Activated CD4-positive, alpha-beta T cell treated with anti-CD3 and anti-CD28 coated beads for 1 hour (primary cell): ENCODE measurements at places on chromosomes 1 and 21.

GRCh38 chr1:173573596-173573995 lies 29.3 kb downstream of the SLC9C2 start:
- DNase-seq = no peak

DNA sequence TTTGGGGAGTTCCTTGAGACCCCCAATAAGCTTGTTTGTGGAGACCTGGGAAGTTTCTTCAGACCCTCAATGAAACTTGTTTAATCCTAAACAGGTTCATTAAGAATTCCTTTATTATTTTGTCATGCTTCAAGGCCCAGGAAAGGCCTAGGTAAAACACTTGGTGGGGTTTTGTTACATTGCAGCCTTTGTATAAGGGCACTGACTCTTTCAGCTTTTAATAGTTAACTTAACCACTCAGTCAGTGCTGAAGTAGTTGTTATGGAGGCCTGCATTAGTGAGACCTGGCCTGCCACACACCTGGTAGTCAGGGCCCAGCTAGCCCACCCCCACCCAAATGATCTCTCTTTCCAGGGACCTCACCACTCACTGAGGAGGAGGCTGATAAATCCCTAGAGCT lies 103.7 kb downstream of the FCRL5 start:
- DNase-seq = no peak

GRCh38 chr1:244920911-244921761 lies 56.8 kb upstream of the HNRNPU start:
- no peak for DNase-seq

- no peak for DNase-seq
Measured at GRCh38 chr1:17826165-17826488, 71.0 kb downstream of the ACTL8 start.

- DNase-seq = no peak
Measured at GRCh38 chr1:1082776-1083415, 8.8 kb upstream of the RNF223 start.

GRCh38 chr1:6528492-6528891 lies 25.8 kb downstream of the NOL9 start:
- no peak for DNase-seq

- no peak for DNase-seq
Measured at GRCh38 chr21:45460011-45460565, 55.1 kb downstream of the COL18A1 start.

DNA sequence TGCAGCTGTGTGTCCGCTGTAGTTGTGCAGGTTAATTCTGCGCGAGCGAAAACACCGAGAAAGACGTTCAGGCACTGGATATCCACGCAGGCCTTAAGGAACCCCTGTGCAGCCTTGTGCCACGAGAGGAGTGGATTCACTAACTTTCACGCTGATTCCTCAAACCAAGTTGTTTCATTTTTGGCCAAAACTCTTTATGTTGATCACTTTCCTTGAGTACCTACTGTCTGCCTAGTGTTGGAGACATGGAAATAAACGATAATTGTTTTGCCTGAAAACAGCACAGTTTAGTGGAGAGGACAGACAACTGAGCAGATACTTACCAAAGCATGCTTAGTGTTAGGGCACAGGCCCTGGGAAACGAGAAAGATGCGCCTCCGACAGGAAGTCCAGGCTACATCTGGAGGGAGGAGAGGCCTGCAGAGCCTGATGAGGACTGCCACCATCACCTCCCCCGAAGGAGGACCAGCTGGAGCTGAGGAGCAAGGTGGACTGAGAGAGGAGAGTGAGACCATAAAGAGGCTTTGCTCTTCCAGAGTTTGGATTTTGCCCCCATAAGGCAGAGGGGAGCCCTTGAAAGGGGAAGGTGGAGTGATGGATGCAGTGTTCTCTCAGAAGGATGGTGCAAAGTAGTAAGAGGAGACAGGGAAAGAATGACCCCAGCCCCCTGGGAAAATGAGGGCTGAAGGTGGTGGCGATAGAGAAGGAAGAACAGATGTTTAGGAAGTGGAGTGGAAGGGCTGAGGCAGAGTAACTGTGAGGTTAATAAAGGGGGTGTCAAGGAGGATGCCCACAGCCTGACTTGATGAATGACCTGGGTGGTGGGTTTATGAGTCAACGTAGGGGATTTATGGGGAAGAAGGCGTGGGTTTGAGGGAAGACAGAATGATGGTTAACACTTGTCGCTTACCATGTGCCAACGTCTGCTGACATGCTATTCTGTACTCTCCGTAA lies 956 bp upstream of the SCAF4 start:
- DNase-seq = no peak

- DNase-seq = no peak
Measured at GRCh38 chr1:225602590-225603206, 50.2 kb downstream of the ENAH start.

- DNase-seq = no peak
Measured at GRCh38 chr21:36534656-36535055, 54.7 kb upstream of the CLDN14 start.

GRCh38 chr1:245583575-245584330 lies 429.0 kb downstream of the KIF26B start:
- no peak for DNase-seq

DNA sequence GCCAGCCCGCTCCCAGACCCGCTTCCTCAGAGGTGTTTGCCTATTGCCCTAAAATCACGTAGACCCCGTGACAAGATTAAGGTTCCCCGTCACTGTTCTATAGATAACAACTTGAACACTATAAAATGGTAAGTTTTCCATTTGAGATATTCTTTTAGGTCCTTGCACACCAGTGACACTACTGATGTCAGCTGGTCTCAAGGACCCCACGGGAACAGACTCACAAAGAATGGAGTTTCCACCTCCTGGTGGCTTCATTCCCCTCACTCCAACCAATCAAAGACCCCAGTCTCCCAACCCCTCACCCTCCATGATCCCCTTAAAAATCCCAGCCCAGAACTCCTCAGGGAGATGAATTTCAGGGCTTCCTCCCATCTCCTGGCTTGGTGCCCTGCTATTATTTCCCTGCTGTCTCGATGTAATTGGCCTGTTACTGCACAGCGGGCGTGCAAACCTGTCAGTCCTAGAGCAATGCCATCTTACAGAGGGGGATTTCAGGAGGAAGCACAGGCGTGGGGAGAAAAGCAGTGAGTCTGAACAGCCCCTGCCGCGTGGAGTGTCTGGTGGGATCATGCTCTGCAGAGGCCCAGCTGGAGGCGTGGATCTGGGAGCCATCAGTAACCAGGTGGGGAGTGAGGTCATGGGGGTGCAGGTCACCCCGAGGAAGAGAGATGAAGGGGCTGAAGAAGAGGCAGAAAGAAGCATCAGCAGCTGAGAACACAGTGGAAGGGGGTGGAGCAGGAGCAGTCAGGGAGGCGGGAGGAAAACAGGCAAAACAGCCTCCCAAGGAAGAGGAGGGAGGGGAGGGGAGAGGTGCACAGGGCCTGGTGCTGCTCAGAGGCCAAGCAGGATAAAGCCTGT lies 35.1 kb upstream of the LBR start:
- DNase-seq = no peak

DNA sequence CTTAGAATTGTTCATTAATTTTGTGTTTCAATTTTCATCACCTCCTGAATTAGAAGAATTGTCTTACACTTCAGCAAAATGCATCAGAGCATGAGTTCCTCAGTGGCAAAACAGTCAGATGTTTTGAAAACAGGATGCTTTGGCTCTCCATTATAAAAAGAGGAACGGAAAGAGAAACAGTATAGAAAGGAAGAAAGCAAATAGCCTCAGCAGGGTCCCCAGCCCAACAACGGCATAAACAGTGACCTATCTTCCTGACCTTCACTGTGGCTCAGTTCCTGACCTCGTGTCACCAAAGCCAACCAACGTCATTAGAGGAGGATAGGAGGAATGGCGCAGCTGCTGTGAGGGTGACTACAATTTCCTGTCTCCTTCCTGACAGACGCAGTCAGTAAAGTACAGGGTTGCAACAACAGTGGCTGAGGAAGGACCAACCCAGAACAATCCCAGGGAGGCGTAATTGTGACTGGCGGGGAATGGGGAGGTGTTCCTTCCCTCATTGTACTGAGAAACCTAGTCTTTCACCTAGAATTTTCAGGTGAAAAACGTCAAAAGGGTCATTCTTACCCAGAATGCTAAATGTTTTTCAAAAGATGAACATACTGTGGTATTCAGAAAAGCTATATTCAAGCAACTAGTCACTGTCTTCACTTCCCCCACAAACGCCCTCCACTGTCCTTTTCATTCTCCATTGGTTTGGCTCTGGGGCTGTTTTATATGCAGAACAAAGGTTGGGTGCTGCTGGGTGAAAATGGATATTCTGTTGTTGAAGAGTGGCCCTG lies 197.9 kb upstream of the SGIP1 start:
- DNase-seq = peak; percentile 40

DNA sequence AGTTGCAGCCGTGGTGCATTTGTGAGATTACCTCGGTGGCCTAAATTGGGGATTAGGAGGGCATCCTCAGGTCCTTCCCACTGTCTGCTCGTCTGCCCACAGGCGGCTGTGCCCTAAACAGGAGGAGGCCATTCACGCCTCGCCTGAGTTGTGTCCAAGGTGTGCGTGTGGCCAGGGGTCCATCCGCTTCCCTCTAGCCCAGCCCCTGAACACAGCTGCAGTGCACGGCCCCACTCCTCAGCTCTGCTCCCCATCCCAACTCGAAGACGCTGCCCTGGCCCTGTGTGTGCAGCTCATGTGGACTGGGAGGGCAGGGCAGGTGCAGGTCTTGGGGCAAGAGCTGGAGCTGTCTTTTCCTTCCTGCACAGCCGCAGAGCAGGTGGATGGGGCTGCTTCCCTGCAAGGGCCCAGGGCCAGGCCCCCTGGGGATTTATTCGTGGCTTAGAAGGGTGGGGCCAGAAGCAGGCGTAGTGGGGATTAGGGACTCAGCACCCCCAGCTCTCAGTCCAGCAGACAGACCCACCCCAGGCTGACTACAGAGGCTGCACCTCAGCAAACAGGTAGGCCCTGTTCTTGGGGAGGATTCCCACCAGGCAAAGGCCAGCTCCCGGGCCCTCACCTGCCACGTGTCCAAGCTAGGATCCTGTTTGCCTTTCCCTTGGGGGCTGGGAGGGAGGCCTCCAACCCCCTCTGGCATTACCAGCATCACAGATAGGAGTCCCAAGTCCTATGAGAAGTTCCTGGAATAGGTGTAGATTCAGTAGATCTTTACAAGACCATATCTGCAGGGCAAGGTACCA lies 4.3 kb downstream of the GUK1 start:
- DNase-seq = no peak

DNA sequence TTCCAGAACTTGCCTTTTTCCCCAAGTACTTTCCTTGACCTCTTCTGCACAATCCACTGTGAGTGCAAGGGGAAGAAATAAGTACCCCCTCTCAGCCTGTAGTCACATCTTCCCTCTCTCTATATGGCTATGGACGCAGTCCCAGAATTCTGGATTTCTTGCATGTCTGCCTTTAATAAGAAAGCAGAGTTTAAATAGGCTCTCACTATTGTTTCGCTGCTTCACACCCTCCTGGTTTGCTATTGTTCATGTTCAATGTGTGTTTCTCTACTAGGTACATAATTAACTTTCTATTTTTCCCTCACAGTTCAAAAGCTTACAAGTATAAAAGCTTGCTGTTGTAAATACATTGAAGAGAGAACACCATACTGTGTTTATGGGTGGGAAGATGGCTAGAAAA lies 181.5 kb upstream of the C1orf105 start:
- no peak for DNase-seq

DNA sequence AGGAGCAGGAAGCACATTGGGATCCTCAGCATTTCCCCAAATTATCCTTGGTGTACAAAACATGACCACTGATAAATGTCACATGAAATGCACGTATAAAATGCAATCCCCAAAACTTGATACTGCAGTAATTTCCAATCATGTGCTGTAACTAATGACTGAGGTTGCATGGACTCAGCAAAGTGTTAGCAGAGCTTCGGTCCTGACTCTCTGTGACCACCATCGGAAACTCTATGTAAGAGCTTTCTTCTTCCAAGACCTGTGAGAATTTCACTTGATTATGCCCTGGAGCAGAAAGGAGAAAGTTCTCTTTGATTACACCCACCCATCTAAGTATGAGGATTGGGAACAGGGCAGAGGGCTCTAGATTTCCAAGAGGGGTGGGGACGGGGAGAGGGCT lies 908 bp downstream of the CD53 start:
- no peak for DNase-seq

- DNase-seq = no peak
Measured at GRCh38 chr1:24715658-24716057, 29.6 kb upstream of the CLIC4 start.

- DNase-seq = no peak
Measured at GRCh38 chr21:37530901-37531351, 164.4 kb downstream of the DYRK1A start.

DNA sequence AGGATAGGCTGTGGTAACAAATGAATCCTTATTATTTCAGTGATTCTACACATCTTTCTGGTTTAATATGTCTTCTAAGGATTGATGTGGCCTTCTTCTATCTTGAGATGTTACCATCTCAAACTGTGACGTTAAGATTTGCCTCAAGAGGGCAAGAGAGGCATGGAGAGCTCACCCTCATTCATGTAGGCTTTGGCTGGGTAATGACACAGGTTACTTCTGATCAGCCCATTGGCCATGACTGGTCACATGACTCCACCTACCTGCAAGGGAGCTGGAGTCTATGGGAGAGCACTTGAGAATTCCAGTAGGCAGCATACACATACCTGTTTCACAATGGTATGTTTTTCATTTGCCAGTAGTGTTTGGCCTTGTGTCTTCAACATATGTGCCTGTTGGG lies 30.0 kb downstream of the CACHD1 start:
- no peak for DNase-seq
